ENCODE measurements at places on chromosomes 16 and 17.

- DNase-seq: no peak
Measured at GRCh38 chr17:81167194-81167524, 1.1 kb upstream of the AATK start.

- DNase-seq: no peak
Measured at GRCh38 chr16:19040400-19040799, 27.0 kb upstream of the COQ7 start.

GRCh38 chr16:50478075-50478772 lies 70.0 kb upstream of the NKD1 start:
- DNase-seq: no peak

DNA sequence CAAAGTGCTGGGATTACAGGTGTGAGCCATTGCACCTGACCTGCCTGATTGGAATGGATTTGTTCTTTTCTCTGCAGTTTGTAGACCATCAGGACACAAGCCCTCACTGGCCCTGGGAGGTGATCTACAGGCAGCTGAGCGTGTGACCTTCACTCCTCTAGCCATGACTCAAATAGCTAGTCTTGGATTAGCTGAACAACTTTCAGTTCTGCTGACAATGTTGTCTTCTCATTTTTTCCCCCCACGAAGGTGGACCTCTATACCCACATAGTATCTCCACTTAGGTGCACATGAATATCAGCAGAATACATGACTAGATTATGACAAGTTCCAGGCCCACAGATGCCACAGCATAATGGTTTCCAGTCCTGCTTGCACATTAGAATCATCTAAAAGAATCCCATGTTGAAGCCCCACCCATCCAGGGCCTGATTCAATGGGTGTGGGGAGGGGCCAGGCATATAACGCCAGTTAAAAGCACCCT lies 36.8 kb downstream of the HS3ST3B1 start:
- DNase-seq: no peak

DNA sequence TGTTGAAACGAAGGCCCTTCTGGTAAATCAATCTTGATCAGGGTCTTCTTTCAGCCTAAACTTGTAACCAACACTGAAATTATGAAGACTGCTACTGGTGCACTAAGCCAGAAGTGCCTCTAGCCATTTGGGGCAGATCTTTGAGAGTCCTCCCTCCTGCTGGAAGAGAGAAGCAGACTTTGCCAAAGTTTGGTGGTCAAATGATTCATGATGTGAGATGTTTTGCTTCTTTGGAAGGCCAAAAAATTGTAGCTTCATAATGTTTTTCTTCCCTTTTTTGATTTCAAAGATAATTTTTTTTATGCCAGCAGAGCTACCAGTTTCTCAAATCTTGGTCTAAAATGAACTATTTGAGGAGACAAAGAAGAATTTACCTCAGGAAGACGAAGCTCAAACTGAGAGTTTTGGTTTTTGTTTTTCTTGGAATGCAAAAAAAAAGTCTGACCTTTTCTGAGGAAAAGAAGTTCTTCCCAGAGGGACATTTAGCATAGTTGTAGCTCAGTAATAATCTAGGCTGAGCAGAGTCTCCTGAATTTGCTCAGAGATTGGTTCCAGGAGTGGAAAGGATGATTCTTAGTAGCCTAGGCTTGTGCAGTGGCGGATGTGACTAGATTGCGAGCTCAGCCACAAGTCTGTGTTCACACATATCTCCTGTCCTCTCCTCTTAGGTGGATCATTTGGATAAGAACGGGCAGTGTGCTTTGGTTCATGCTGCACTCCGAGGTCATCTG lies 50.9 kb downstream of the CYB561 start:
- no peak for DNase-seq

GRCh38 chr17:72164158-72164739 lies 43.4 kb downstream of the SOX9 start:
- no peak for DNase-seq

- DNase-seq: no peak
Measured at GRCh38 chr16:77238593-77238992, 39.4 kb downstream of the SYCE1L start.

DNA sequence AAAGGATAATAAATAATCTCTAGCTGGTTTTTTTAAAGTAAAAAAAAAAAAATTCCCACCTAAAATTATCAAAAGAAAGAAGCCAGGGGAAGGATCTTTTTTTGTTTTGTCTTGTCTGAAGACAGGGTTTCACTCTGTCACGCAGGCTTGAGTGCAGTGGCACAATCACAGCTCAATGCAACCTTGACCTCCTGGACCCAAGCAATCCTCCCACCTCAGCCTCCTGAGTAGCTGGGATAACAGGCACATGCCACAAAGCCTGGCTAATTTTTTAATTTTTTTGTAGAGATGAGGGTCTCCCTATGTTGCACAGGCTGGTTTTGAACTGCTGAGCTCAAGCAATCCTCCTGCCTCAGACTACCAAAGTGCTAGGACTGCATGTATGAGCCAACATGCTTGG lies 78.4 kb upstream of the STAC2 start:
- DNase-seq: no peak

DNA sequence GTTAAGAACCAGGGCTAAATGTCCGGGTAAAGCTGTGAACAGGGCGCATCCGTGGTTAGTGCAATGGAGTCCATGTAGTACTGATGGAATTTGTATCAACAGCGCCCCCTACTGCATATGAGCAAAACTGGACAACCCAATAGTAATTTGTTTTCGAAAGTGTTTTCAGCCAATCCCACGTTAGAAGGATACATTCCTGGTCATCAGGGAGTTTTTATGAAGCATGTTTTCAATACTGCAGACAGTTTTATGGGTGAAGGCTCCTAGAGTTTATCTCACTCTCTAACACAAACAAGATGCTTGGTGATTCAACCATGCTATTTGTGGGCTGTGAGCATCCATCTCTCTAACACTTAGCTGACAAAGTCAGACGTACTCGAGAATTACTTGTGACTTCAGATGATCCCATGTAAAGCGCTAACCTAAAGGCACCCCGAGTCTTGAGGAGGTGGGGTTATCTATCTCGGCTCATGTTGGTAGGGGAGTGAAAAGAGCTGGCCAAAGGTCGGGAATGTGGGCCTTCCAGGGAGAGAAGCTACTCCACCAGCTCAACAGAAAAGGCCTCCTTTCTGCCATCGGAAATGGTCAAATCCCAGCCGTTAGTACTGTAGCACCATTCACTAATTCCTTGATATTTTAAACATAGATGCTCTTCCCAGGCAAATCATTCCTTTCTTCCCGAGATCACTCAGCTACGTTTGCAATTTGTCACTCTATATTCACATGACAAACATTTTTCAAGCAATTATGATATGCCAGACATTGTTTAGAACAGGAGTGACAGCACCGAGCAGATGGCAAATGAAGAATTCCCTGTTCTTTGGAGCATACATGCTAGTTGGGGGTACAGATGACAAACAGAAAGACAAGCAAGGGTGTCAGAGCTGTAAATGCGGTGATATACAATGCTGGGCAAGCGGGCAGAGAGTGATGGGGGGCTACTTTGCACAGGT lies 46.9 kb upstream of the HNF1B start:
- no peak for DNase-seq

DNA sequence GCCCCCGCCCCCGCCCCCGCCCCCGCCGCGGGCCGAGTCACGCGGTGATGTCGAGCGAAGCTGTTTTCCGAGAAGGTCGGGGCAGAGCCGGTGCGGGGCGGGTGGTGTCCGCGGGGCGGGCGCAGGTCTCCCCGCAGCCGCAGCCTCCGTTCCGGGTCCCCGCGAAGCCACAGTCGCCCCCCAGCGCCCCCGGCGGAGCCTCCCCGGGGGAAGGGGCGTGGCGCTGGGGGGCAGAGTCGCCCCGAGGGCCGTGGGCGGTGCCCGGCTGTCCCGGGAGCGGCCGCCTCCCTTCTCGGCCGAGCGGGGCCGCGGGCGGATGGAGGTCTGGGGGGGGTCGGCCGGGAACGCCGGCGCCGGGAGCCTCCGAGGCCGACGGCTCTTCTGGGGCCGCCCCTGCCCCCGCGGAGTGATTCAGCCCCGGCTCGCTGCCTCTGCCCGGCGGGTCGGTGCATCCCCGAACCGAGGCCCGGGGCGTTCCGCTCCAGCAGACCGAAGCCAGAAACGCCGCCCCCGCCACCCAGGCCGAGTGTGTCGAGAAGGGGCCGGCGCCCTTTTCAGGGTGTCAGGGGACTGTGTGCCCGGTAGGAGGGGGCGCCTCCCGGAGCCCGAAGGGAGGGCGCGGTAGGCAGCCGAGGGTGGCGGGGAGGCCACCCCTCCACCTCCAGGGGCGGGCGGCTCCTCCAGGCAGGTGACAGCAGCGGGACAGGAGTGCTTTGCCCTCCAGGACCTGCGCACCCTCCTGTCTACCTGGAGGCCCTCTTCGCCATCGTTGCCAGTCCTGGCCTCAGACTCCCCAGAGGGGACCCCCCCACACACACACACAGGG lies 1.7 kb downstream of the METRNL start:
- DNase-seq: no peak

DNA sequence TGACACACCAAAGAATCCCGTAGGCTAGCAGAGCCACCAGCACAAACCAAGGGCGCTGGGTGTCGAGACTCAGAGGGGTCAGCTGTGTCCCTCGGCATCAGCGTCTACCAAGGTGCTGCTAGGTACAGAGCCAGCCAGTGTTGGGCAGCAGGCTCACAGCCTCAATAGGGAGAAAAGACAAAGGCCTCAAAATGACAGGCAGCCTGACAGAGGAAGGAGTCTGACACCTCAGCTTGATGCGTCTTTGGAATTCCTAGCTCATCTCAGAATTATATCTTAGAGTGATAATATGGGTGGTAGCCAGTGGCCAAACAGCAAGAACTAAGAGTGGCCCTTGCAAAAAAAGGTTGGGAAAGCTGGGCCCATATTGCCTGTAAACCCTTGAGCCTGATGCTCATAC lies 45.9 kb downstream of the HS3ST3B1 start:
- DNase-seq: no peak

DNA sequence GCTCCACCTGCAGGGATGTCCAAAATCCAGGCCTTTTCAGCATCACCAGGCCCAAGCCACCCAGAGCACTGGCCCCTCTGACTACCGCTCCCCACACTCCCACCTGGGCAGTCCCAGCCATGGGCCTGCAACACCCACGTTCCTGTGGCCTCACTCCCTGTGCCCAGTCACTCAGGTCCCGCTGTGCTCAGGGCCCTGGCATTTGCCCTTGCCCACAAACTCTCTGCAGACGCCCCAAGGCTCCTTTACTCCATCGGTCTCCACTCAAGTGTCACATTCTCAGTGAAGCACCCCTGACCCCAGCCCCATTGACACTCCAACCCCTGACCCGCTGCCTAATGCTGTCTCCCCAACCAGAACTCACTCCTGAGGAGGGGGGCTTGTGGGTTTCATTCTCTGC lies 23.6 kb downstream of the MPG start:
- no peak for DNase-seq

DNA sequence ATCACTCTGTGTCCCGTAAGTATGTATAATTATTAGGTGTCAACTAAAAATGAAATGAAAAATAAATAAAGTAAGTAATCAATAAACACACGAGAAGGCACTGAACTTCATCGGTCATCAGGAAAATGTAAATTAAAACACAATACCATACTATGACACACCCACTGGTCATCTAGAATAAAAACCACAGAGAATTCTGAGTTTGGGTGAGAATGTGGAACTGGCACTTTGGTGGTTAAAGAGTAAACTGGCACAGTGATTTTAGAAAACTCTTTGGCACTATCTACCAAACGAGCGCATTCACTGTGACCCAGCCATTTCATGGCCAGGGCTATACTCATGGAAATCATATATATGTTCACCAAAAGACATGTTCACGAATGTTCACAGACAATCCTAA lies 98.2 kb downstream of the HS3ST3A1 start:
- no peak for DNase-seq

DNA sequence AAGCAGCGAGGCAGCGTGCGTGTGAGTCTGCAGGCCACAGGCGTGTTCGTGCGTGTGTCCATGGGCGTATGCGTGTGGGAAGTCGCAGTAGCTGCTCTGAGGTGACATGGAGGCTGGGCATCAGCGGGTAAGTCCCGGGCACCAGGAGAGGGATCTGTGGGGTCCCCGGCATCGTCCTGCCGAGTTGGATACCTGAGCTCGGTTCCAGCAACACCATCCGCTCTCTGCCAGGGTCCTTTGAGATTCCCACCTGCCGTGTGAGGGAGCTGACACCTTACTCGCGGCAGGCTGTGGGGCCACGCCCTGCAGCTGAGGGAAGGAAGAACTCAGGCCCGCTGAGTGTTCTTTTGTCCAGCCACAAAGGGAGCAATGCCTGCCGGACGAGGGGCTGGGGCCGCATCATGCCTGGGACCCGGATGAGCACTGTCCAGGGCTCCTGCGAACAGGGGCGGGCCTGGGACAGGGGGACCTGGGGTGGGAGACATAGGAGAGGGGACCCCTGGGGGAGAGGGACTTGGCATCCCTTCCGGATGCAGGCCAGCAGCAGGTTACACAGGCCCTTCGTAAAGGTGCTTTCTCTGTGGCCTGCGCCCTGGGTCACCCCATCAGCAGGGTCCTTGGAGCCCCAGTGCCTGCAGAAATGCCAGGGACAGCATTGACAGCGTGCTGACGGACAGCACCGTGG lies 5.0 kb upstream of the SNAI3 start:
- no peak for DNase-seq

DNA sequence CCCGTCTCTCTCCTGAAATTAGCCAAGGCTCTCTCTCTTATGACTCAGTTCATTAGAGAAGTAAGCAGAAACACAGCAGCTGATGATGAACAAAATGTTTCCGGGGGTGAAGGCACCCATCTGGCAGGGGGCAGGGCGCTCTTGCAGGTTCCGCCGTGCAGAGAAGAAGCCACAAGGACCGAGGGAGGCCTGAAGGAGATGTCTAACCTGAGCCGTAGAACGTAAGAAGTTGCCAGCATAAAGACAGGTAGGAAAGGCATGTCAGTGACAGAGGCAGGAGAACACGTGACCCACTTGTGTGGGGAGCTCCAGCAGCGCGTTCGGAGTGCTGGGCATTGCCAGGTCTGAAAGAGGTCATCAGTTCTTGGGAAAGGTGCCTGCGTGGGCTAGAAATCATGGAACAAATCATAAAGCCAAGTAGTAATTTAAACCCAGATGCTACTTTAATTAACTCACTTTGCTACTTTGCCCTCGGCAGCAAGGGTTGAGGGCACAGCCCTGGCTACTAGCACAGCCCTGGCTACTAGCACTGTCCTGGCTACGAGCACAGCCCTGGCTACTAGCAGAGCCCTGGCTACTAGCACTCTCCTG lies 198.6 kb downstream of the RPTOR start:
- DNase-seq: no peak

- no peak for DNase-seq
Measured at GRCh38 chr17:50181591-50182560, 16.1 kb downstream of the SGCA start.

DNA sequence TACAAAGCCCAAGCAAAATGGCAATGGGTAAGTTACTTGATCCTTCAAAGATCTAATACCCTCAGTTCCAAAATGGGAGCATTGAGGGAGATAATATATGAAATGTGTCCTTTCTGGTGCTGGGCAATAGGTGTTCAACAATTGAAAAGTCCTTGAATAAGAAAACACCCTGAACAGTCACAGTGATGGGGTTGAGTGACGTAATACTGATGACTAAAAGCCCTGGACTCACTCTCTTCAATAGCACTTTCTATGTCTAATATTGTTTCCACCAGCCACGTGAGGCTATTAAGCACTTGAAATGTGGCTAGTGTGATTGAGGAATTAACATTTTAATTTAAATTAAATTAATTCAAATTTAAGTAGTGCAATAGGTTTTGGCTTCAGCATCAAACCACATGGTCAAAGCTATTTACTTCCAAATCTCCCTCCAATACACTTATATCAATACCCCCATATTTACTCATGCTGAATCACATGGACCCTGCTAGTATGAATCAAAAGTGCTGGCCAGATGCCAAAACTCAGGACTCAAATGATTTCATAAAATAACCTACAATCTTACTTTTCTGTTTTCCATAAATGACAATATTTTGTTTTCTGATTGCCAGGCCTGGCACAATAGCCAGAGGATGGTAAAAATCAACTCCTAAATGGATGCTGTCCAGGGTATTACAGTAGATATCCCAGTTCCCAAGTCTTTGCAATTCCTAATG lies 516.2 kb downstream of the HAPSTR1 start:
- DNase-seq: no peak

Measured in LoVo (cell line).